ENCODE measurements at places on chromosomes 11 and 22. TPM values are rescaled to one million over a fixed set of nuclear protein-coding genes. Genes with fewer than 3 reads are reported as not detected.
A peak's percentile ranks its signal among the peaks of the same experiment; 100 is the strongest.

Gene C11orf91
- not detected for total RNA-seq

GRCh38 chr22:20111689-20112622 lies 3.9 kb upstream of the RANBP1 start:
- no peak for DNase-seq

GRCh38 chr11:69398529-69399492 lies 82.7 kb upstream of the LINC01488 start:
- peak; percentile 31 for DNase-seq

DNA sequence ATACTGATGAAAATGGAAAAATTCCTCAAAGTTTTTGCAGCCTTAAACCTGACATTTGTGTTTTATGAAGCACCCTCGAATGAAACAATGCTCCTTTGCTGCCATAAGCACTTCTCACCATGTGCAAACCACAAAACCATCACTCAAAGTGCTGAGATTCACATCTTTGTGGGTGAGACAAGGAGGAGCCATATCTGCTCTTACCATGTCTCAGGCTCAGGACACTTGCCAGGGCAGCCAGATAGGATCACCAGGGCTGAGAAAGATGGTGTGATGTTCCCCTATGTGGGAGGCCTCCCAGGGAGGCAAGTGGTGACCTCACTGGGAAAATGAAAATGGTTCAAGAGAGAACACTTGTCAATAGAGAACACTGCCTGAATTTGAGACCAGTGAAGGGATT lies 120.4 kb downstream of the CCDC34 start:
- DNase-seq: peak; percentile 92

GRCh38 chr22:32665676-32666075 lies 135.8 kb upstream of the TIMP3 start:
- no peak for DNase-seq

Gene PGA5
- 0.39 TPM for total RNA-seq

Gene F2
- not detected for total RNA-seq

Gene FGF3
- total RNA-seq: 0.30 TPM

Gene THRSP
- 203 TPM for total RNA-seq

Gene WDR74
- total RNA-seq: 36.1 TPM

GRCh38 chr11:123979311-123979710 lies 1.7 kb upstream of the OR10S1 start:
- DNase-seq: no peak

- DNase-seq: no peak
Measured at GRCh38 chr11:69801513-69802335, 17.5 kb downstream of the FGF3 start.

GRCh38 chr11:59598961-59599360 lies 16.6 kb downstream of the OSBP start:
- no peak for DNase-seq

DNA sequence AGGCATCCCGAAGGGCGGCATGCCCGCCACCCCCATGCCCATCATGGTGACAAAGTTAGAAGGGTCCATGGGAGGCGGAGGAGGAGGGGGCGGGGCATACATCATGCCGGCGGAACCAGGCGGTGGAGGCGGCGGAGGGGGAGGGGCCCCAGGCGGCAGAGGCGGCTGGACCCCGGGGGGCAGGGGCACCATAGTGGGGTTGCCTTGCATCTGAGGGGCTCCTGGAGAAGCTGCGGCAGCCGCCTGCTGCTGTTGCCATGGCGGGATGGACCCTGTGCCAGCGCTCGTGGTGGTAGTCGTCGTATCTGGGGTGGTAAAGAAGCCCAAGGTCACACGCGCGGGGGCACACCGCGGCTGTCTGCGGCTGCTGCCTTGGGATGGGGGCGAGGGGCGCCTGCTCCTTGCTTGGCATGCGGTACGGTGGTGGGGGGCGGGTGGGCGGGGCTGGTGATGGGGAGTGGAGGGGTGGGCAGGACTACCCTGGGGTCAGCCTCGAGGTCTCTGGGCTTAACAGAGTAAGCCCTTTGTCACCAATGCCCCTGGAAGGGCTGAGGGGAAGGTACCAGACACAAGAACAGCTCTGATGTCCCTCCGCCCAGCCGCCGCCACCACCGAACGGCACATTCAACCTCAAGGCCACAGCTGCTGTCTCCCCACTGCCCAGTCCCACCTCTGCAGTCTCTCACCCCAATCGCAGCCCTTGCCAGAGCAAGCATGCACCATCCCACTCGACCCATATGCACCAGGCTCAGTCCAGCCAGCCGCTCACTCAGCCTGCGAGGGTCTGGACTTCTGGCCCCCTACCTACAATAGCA lies 6.3 kb upstream of the PYGM start:
- no peak for DNase-seq

GRCh38 chr11:67369801-67370284 lies 3.6 kb downstream of the CLCF1 start:
- no peak for DNase-seq

DNA sequence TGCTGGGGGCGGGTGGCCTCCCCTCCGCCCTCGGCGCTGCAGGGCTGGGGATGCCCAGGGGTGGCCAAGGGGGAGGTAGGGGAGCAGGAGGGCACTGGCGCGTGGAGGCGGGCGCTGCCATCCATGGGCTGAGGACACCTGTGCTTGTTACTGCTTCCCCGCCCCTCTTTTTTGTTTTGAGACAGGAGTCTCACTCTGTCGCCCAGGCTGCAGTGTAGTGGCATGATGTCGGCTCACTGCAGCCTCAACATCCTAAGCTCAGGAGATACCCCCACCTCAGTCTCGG lies 683 bp upstream of the FADS3 start:
- DNase-seq: no peak

Gene FZD4
- 41.4 TPM for total RNA-seq

GRCh38 chr11:126418887-126419286 lies 63.4 kb downstream of the ST3GAL4 start:
- DNase-seq: no peak

GRCh38 chr22:50269970-50270665 lies at the start of gene MAPK11:
Gene MAPK11, minus strand, starts transcription at chr22:50270380. Its CDS starts 88 bp downstream, at chr22:50270292.
- DNase-seq: no peak

Data from skin of body (tissue), 3 donors.